Cardiac ventricle fibroblast (primary cell): ENCODE measurements at places on chromosomes 6 and 20. TPM values are rescaled to one million over a fixed set of nuclear protein-coding genes. Genes with fewer than 3 reads are reported as not detected.

The RCAN2 gene
- total RNA-seq, result 0.10 and 0.37 TPM in 2 replicates

The TFAP2B gene
- total RNA-seq, result not detected in 2 replicates

The SHLD1 gene
- 2.1 and 10.5 TPM in 2 replicates for total RNA-seq

The PLCB1 gene
- total RNA-seq, result 6.9 and 9.7 TPM in 2 replicates

The GPR6 gene
- total RNA-seq, result not detected in 2 replicates

The GPX5 gene
- total RNA-seq, result not detected in 2 replicates

The F13A1 gene
- total RNA-seq, result not detected in 2 replicates

The ADGRB3 gene
- 5.0 and 6.4 TPM in 2 replicates for total RNA-seq

The MEI4 gene
- not detected in 2 replicates for total RNA-seq

The C6orf132 gene
- 0.54 and 0.94 TPM in 2 replicates for total RNA-seq

The PPDPF gene
- 75.1 and 118 TPM in 2 replicates for total RNA-seq

The HMGCLL1 gene
- total RNA-seq, result not detected in 2 replicates

The ARMC2 gene
- total RNA-seq, result 3.0 and 4.4 TPM in 2 replicates

The GNL1 gene
- total RNA-seq, result 31.1 and 31.2 TPM in 2 replicates

The ELOVL4 gene
- 2.2 and 2.7 TPM in 2 replicates for total RNA-seq

The PRR18 gene
- 0.05 TPM in 1 of 2 replicates, not detected in the other for total RNA-seq

The HSPA12B gene
- 1.1 and 1.3 TPM in 2 replicates for total RNA-seq

The DPPA5 gene
- total RNA-seq, result not detected in 2 replicates

The DYNLT1 gene
- 66.3 and 82.2 TPM in 2 replicates for total RNA-seq

The MYLK4 gene
- total RNA-seq, result 0.24 and 0.81 TPM in 2 replicates

The SSR1 gene
- total RNA-seq, result 118 and 150 TPM in 2 replicates

The PTPRT gene
- total RNA-seq, result 0.05 TPM in 1 of 2 replicates, not detected in the other

The BRD2 gene
- 112 and 121 TPM in 2 replicates for total RNA-seq

The PKIB gene
- total RNA-seq, result 0.29 TPM in 1 of 2 replicates, not detected in the other

The MICB gene
- total RNA-seq, result 2.2 and 5.1 TPM in 2 replicates

The FAM184A gene
- 0.56 and 0.83 TPM in 2 replicates for total RNA-seq

The SLC17A4 gene
- not detected in 2 replicates for total RNA-seq

The THEMIS gene
- total RNA-seq, result not detected in 2 replicates

The ADTRP gene
- not detected in 2 replicates for total RNA-seq

The B3GAT2 gene
- total RNA-seq, result not detected in 2 replicates

The VGLL2 gene
- total RNA-seq, result not detected in 2 replicates

The PRRT1 gene
- 1.1 and 1.8 TPM in 2 replicates for total RNA-seq

The BTNL2 gene
- not detected in 2 replicates for total RNA-seq
